ENCODE measurements at places on chromosomes 1 and 21. TPM values are rescaled to one million over a fixed set of nuclear protein-coding genes. Genes with fewer than 3 reads are reported as not detected.

Gene MPL
- total RNA-seq: 0.61 TPM

Gene CFHR5
- not detected for total RNA-seq

Gene UTS2
- 1.3 TPM for total RNA-seq

Gene IGSF9
- not detected for total RNA-seq

Gene OR2AK2
- not detected for total RNA-seq

Gene SMCP
- not detected for total RNA-seq

Gene CFHR4
- total RNA-seq: not detected

Gene TRIM58
- total RNA-seq: 0.21 TPM

Gene TNFSF18
- not detected for total RNA-seq

Gene KCNA3
- total RNA-seq: 118 TPM

Gene ATAD3C
- total RNA-seq: 0.59 TPM

Gene EPS8L3
- total RNA-seq: 0.47 TPM

Gene UBXN10
- total RNA-seq: 0.06 TPM

Gene LYST
- 22.4 TPM for total RNA-seq

Gene DLGAP3
- 0.99 TPM for total RNA-seq

Gene EPHA10
- total RNA-seq: not detected

Gene ARHGAP30
- total RNA-seq: 208 TPM

Gene CNTN2
- total RNA-seq: not detected

Data from T-cell (primary cell).